ENCODE measurements at places on chromosomes 6 and 20.
A peak's percentile ranks its signal among the peaks of the same experiment; 100 is the strongest.

DNA sequence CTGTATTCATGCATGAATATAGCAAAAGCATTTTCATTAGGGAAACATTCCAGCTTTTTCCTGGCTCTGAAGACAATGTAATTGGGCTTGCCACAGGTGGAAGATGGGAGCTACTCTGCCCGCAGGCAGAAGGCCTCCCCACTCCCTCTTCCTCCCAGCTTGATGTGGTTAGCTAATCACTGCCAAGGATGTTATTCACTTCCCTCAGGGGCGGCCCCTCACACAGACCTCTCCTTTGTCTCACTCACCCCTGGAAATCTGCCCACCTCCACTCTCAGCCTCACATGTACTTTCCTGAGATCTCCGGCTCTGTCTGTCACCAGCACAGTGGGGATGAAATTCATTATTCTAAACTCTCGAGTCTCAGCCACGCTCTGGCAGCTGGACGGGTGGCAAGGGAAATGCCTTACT lies 100.7 kb downstream of the ANKRD60 start:
- peak; percentile 78 for DNase-seq

GRCh38 chr6:79694156-79694555 lies 63.0 kb downstream of the SH3BGRL2 start:
- DNase-seq: no peak

GRCh38 chr20:31809661-31810060 lies 9.5 kb upstream of the MYLK2 start:
- DNase-seq: no peak

DNA sequence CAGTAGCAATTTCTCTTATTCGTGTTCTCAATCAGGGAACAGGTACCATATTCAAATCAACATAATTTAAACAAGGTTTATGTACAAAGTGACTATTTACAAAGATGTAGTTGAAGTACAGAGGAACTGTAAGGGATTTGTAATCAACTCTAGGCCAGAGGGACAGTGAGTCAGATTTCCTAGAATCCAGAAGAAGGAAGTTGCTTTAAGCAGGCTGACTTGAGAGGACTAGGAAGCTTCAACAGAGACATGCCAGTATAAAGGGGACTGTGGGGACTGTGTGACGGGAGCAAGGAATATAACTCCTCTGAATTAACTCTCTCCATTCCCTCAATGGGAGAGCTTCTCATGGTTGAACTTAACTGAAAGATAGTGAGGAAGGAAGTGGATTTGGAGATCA lies 427.4 kb upstream of the JAG1 start:
- no peak for DNase-seq

DNA sequence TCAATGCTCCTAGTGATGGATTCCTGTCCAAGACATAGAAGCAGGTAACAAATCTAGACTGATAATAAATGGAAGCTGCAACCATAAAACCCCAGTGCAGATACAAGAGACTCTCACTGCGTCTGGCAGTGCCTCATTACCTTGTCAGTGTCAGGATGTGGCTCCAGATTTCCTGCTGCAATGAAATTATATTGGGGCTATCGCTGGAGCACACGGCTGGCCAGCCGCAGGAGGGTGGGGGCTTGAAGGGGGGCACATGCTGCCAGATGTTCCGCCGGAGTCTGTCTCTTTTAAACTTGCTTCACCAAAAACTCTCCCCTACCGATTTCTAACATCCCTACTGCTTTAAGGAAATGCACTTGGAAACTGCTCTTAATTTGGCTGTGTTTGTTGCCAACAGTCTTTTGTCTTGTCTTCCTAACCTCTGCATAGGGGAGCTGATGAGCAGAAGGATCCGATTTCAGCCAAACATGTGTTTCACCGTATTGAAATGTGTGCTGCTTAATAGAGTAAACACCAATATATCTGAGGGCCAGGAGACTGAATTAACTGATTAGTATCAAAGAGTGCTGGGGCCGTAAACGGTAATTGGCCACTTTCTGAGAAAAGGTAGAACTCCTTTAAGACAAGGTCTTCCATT lies 102.2 kb upstream of the EXOC2 start:
- peak; percentile 58 for DNase-seq

- DNase-seq: peak; percentile 74
Observed at GRCh38 chr6:46203391-46204177, 32.8 kb upstream of the ENPP5 start.

DNA sequence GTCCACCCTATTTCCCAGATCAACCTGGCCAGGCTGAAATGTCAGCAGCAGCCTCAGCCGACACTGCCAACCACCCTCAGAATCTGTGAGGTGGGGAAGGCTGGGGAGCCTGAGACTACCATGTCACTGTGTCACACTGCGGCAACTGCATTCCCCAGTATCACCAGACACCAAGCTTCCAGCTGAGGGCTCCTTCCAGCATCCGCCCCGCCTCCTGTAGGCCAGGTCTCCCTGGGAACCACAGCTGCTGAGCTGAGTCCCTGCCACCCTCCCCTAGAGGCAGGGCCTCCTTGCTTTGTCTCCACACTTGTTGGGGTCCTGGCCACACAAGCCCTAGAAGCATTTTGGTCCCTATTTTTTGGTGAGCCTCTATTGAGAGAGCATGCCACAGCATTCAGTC lies 115.7 kb downstream of the UNC5CL start:
- DNase-seq: no peak

- peak; percentile 47 for DNase-seq
Observed at GRCh38 chr20:23086056-23086566, at the start of gene CD93. Gene CD93, minus strand, starts transcription at chr20:23086324. Its CDS starts 132 bp downstream, at chr20:23086192.

DNA sequence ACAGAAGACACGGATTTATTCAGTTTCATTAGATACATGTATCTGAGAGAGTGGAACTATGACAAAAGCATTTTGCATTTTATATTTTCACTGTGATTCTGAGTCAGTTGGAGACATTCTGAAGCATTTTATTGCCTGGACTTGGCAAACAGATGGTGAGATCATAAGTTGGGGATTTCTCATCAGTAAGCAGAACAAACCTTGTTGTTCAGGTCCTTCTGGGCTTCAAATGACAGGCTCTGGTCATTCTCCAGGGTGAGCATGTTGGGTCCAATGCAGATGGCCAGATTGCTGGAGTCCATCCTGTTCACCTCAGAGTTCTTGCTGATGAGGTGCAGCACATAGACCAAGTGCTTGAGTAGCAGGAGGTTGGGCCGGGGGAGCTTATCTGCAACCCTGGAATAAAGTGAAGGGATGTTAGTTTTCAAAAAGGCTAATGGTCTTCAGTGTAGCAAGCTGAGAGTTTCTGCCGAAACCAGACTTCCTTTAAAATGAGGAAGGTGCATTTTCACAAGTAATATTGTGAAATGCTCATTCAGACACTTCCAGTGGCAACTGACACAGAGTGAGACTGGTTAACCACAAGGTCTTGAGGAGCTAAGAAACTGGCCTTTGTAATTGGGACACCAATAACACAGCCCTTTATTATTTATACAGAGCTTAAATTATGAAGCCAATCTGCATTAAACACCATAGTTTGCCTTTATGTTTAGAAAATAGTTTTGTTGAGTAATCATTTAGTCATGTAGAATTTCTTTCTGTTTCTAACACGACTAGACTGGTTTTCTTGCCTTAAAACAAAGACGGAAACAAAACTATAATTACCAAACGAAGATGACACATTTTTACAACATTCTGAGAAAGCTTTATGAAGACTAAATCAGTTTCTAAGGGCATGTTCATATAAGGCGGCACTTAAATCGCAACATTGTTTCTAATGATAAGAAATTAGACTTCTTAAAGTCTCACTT lies 5.6 kb downstream of the TAGAP start:
- no peak for DNase-seq

GRCh38 chr6:12119085-12119588 lies 107.0 kb downstream of the HIVEP1 start:
- no peak for DNase-seq

GRCh38 chr6:13315896-13316295 lies 12.4 kb downstream of the TBC1D7 start:
- DNase-seq: no peak

GRCh38 chr20:23955896-23956295 lies 32.7 kb downstream of the GGTLC1 start:
- DNase-seq: no peak

GRCh38 chr20:12911372-12911771 lies 97.4 kb upstream of the SPTLC3 start:
- no peak for DNase-seq

GRCh38 chr6:148293181-148293995 lies 49.2 kb upstream of the SASH1 start:
- peak; percentile 89 for DNase-seq

DNA sequence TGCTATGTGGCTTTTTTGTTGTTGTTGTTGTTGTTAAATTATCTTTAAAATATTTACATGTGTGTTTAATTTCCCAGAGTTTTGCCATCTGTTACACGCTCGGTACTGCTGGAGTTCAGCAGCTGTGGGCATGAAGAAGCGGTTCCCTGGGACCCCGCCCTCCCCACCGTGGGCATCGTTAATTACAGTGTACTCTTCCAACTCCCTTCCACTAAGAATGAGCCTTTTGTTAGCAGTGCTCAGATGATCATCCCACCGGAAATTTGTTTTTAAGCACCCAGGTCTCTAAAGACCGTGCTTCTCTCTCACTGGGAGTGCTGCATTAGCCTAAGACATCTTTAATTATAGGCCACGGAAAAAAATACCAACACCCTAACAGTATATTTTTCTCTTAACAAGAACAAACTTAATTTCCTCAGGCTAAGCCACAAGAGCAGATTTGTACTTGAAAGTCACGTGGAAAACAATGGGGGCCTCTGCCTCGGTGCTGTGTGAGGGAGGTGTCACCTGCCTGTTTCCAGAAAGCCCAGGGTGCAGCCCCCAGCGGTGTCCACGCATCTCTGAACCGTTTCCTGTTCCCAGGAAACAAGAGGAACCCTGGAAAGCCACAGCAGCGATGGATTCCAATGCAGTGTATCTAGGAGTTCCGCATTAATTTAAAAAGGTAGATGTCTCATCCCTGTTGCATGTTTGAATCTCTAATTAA lies 113.3 kb upstream of the FRMD1 start:
- DNase-seq: peak; percentile 70

DNA sequence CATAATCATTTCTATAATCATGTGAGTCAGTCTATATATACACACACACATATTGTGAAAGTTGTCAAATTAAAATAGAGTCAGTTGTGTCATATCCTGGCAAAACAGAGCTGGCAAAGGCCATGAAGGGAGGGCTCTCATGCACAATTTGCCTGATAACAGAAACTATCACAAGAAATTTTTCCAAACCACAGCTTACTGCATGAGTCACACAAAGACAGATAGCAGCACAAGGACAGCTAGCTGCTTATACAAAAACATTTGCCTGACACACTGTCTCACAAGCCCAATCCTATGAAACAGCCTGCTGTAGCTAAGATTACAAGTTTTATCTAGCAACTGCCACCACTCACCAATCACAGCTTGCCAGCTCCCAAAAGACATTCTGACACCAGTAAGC lies 848.5 kb upstream of the MAN1A1 start:
- no peak for DNase-seq

DNA sequence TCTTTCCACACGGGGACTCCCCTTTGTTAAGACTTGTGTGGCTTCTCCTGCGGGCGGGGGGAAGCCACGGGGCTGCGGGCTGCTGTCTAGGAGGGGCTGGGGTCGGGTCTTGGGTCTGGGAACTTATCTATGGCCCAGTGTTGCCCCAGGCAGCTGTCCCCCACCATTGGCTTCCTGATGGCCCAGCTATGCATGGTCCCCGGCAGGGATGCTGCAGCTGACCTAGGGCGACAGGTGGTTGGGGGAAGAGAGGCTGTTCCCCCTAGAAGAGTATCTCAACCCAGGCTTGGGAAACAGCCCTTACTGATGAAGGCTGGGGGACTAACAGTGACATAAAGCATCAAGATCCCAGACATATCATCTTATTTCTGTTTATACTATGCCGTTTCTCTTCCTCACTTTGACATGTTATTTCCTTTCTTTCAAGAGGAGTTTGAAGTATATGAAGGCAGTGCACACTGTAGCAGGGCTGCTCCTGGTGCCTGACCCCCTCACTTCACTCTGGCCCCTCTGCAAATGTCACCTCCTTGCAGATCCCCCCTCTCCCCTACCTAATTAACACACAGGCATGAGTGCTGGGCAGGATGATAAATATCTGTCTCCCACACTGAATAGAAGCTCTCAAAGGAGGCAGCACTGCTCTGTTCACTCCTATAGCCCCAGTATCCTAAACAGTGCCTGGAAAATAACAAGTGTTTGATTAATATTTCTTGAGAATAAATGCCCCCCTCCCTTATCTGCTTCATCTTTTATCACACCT lies 87.0 kb downstream of the HIVEP2 start:
- peak; percentile 35 for DNase-seq

- DNase-seq: no peak
Observed at GRCh38 chr6:87705070-87705691, 3.1 kb upstream of the AKIRIN2 start.

- peak; percentile 43 for DNase-seq
Observed at GRCh38 chr20:29873946-29874345, 1383.5 kb upstream of the DEFB115 start.

- DNase-seq: no peak
Observed at GRCh38 chr6:33372526-33373123, 19.0 kb upstream of the KIFC1 start.

- DNase-seq: no peak
Observed at GRCh38 chr6:155247618-155248007, 16.2 kb upstream of the CLDN20 start.

DNA sequence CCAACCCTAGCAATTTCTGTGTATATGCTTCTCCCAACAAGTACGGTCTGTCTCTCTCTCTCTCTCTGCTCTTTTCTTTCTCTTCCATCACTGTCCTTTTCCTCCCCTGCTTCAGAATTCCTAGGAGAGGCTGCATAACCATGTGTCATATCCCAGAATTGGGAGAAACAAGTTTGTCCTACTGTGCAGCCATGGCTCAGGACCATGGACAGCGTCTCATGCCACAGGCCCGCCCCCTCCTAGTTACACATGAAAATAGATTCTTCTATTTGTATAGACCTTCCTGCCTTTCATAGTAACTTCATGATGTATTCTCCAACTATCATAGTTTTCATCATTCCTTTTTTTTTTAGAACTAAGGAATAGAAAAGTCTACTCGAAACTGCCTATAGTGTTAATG lies 98.0 kb downstream of the FNDC1 start:
- peak; percentile 75 for DNase-seq

GRCh38 chr6:90446164-90446563 lies 140.7 kb downstream of the MAP3K7 start:
- peak; percentile 6 for DNase-seq

DNA sequence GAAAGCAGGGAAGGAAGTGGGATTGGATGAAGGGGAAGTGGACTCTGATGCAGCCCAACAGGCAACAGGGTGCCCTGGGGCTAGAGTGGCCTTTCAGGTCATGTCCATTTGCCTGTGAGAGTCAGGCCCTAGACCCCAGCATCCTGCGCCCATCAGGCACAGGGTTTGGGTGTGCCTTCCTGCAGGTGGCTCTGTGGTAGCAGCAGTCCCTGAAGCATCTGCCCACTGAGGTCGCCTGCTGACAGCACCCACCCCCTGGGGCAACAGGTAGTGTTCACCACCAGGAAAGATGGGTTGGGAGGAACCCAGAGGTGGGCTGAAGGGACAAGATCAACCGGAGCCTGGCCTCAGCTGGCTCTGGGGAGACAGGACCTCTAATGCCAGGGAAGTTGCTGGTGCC lies 3.6 kb downstream of the PACSIN1 start:
- DNase-seq: no peak

DNA sequence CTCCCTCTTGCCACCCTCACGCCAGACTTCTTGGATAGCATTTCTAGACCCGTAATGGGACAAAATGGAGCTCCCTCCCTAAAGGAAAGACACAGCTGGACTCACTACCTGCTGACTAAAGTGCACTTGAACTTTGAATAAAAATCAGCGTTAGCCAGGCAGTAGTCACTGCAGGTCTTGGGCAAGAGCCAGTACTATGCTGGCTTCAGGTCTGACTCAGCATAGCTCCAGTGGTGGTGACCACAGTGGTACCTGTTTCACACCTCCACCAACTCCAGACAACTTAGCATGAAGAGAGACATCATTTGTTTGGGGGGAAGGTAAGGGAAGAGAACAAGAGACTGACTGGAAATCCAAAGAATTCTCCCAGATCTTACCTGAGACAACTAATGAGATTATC lies 906.8 kb downstream of the GRIK2 start:
- DNase-seq: no peak
